ENCODE measurements at places on chromosomes 12 and 14. TPM values are rescaled to one million over a fixed set of nuclear protein-coding genes. Genes with fewer than 3 reads are reported as not detected.

- DNase-seq = no peak
Measured at GRCh38 chr14:104698688-104699425, 9.4 kb downstream of the INF2 start.

DNA sequence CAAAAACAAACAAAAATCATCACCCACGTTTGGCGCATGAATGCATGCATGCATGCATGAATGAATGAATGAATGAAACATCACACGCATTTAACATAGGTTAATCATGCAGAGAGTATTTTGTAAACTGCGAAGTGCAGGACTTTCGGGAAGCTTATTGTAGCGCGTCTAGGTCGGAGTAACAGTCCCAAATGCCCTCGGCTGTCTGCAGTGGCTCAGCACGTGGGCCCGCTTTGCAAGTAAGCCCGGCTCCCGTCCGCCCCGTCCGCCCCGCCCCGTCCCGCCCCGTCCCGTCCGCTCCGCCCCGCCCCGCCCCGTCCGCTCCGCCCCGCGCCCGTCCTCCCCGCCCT is 263 bp upstream of the IFT81 start:
- no peak for DNase-seq

DNA sequence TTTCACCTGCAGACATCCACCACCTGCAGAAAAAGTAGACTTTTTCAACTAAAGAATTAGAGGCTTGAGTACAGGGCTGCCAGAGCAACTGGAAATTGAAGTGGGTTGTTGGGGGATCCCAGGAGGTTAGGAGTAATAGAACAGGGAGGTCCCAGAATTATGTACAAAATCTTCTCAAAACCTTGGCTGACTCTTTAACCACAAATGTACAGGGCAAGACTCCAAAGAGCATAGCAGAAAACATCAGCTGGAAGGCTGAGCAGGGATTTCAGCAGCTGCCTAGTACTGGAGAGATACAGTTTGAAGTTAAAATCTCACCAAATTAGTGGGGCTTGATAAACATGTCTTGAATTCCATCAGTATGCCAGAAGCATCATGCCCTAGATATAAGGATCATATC is 191.6 kb downstream of the CRADD start:
- DNase-seq = no peak

KLRG1 gene
- polyA plus RNA-seq = 3.0 TPM

GRCh38 chr12:26711569-26711968 is 121.4 kb downstream of the ITPR2 start:
- no peak for DNase-seq

GRCh38 chr12:122852336-122853275 is 17.3 kb downstream of the HIP1R start:
- DNase-seq = no peak

GRCh38 chr14:53109105-53110041 is 43.8 kb downstream of the DDHD1 start:
- no peak for DNase-seq

Data from right renal cortex interstitium (tissue), 3 donors.